ENCODE measurements at places on chromosomes 12 and 14.

DNA sequence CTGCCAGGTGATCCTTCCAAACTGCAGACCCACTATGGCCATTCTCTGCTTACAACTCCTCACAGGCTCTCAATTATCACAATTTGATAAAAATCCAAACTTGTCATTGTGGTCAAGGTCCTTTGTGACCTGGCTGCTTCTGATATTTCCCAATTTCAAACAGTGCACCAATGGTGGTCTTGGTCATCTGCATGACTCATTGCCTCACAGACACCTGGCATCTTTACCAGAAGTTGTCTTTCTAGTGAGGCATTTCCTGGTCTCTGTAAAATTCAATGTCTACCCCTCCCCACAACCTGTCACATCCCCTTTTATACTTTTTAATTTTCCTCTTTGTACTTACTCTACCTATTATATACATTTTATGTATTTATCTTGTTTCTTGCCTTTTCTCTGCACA, 17.8 kb upstream of the PAPOLA start:
- no peak for DNase-seq

DNA sequence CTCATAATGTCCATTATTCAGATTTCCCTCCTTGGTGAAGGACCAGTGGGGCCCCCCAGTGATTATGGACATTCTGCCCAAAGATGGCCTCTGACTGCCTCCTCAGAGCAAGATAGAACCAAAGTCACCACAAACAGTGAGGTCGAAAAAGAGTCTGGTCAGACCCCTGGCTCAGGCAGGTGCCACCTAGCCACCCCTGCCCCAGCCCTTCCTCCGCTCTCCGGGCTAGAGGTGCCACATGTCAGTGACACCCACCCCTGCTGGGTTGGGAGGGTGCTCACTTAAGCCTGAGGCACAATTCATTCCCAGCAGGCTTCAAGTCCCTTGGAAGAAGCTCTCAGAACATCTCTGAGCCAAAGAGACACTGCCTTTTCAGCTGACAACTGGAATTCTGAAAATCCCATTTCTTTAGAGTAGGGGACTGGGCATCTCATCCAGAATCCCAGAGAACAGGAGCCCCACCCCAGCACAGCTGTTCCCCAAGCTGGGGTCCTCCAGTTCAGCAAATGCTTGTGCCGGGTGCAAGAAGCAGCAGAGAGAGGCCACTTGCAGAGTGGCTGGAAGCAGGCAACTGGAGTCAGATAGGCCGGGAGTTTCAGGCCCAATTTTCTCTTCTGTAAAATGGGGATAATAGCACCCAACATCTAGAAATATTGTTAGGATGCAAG, 50.3 kb downstream of the ISCA2 start:
- DNase-seq = no peak

DNA sequence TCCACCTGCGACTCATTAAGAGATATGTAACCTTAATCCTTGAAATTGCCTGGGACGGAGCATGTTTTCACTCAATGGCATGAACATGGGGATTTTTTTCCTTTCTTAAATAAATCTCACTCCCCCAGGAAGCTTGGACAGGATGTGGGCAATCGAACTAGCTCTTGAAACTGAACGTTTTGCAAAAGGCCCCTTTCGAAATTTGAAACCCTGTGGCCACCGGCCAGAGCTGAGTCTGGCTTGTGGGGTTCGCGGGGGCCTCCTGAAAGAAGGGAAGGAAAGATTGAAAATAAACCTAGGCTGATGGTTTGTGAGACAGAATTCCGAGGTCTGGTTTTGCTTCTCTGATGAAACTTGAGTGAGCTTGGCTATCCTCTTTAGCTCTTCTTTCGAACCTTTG, 101.4 kb upstream of the RTL1 start:
- DNase-seq = no peak

- DNase-seq = no peak
Observed at GRCh38 chr12:124827588-124828184, 36.0 kb downstream of the SCARB1 start.

DNA sequence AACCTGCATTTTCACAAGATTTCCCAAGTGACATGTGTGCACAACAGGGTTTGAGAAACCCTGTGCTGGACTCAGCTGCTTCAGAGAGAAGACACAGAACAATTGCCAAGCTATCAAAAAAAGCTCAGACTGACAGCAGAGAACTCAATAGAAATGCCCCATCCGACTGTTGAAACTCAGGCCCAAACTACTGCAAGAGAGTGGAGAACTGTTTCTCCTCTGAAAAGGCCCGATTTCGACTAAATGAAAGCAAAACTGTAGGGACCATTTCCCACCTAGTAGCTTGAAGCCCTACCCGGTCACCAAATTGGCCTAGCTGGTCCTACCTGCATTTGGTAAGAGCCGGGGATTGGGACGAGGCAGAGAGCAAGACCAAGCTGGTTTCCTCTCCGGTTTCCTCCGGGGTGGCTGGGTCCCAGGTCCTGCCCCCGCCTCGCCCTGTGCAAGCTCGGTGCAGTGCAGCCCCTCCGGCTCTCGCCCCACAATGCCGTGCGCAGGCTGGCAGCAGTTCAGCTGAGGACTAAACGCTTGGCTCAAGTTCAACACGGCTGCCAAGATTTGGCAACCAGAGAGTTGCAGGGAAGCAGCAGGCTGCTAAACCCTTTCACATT, 1180.6 kb downstream of the VRK1 start:
- DNase-seq = peak; percentile 45

GRCh38 chr12:132167611-132168310, 23.5 kb downstream of the NOC4L start:
- no peak for DNase-seq

DNA sequence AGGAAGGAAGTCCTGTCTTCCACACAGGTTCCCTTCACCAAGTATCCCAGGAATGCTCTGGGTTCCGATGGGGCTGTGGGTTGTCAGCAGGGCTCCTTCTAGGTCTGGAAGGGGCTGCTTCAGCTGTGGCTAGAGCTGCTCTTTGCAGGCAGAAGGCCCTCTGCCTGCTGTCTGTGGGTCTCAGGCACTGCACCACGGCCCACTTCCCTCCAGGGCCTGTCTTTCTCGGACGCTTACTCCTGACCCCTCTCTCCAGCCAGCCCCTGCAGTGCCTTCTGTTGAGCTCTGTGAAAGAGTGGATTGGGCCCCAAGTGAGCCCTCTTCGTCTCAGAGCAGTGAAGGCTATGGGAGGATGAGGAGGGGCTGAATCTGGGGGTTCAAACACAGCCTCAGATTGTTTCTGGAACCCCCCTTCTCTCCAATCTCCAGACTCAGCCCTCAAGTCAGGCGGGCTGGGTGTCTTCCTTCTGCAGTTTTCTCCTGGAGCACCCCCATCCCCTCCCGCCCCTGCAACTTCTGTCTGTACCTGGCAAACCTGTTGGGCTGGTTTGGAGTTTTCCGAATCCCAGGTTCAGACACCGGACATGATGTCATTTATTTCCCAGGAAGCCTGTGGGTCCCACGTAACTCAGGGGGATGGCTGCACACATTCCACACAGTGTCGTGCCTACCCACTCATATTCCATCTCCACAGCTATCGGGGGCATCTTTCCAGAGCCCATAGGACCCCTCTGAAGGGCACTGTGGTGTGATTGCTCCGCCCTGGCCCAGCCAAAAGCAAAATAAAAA, 24.9 kb upstream of the SPPL3 start:
- DNase-seq = no peak

GRCh38 chr12:71710276-71711125, 24.6 kb downstream of the TMEM19 start:
- no peak for DNase-seq

DNA sequence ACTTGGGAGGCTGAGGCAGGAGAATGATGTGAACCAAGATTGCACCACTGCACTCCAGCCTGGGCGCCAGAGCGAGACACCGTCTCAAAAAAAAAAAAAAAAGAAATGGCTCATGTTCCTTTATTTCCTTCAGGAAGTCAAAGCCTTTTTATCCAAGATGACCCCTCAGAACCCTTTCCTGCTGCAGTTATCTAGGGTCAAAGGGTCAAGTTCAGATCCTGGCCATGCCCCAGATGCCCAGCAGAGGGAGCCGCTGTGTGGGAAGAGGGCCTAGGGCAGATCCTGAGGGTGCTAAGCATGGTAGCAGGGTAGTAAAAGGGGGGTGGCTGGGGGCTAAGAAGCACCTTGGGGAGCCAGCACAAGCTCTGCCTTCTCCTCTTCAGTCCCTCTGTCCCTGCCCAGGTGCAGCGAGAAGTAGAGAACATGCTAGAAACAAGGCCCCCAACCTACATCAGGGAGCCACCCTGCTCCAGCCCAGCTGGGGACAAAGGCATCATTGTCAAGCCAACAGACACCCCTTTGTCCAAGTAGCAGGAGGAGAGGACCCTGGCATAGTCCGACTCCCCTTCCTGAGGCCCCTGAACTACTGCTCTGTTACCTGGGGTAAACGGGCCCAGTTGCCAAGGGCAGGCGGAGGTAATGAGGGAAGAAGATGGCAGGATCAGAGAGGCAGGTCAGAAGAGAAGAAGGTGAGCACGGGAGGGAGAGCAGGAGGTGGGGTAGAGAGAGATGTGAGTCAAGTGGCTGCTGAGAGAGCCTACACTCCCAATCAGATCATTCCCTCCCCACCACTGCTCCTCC, 6.5 kb downstream of the NFE2 start:
- no peak for DNase-seq

DNA sequence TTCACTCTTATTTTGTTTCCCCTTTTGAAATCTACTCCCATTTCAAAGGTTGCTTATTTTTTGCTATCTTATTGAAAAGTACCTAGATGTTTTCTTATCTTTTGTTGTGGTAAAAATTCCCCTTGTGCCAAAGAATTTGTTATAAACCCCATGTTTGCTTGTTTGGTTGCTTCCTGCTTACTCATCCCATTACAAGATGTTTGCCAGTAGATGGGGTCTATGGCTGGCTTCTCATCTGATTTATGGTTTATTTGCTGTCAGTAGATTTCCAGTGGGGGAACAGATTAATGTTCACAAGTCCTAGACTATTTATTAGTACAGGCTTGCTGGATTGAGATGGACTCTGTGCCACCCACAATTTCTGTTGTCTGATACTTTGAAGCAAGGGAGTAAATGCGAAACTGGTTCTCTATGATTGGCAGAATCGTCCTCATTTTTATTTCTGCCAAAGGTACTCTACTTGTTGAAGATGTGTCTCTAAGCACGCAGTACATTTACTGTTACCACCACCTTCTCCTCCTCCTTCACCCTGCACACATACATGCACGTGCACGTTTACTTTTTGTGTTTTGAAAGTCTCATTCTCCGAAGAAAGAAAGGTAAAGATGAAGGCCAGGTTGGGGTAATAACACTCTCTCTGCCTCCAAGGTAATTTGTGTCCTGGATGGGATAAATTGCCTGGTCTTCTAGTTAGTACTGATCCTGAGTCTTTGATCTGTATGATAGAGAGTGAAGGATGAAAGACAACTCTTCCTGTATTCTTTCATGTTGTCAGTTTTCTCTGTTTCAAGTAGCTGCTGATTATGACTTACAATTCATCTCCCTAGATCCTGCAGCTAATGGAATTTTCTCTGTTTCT, 117.2 kb upstream of the ATP2B1 start:
- no peak for DNase-seq

DNA sequence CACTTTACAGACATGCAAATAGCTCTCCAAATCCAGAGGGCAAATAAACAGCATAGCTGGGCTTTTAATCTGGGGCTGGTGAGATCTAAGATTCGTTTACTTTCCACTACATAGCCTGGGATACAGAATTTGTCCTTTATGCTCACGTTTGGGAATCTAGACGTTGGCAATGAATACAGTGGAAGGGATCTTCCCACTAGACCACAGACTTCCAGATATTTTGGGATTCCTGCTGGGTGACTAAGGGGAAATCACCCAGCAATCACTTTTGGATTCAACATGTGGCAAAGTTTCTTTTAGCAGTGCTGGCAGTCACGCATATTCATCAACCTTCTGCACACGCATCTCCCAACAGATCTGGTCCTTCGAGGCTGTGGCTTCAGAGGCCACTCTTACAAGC, 23.5 kb downstream of the APPL2 start:
- DNase-seq = no peak

- no peak for DNase-seq
Observed at GRCh38 chr14:89015016-89015415, 190.6 kb downstream of the TTC8 start.

GRCh38 chr12:100553936-100554335, 19.5 kb upstream of the GAS2L3 start:
- DNase-seq = no peak

DNA sequence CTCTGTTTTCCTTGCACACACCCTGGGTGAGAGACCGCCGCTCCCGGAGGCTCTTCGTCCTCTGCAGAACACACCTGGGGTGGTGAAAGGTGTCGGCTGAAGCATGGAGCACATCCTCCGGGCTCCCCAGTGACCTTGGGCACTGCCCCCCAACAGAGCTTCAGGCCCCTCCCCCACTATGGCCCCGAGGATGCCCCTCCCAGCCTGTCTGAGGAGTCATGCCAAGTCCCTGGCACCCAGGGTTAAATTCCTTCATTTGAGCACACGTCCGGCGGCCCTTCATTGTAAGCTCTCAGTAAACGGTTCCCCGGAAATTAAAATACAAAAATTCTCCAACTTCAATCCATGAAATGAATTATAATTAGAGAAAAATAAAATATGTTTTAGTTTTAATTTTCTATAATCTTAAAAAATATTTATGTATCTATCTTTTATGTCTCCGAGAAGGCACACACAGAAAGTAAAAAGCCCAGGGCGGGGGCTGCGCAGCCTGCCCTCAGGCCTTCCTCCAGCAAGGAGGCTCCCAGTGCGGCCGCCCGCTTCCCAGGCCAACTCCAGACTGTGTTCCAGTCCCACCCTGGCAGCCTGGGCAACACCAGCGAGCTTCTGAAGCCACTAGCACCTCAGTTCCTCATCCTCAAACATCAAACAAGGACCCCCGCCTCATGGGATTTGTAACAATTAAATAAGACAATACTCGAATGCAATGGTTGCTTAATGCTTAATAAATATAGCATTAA, 63.5 kb downstream of the TMEM132D start:
- DNase-seq = no peak

- DNase-seq = no peak
Observed at GRCh38 chr14:31541702-31542101, 19.5 kb upstream of the NUBPL start.

GRCh38 chr12:19273482-19274330, 144.2 kb downstream of the PLEKHA5 start:
- DNase-seq = peak; percentile 9

- DNase-seq = no peak
Observed at GRCh38 chr12:109482894-109483293, 5.5 kb downstream of the UBE3B start.

DNA sequence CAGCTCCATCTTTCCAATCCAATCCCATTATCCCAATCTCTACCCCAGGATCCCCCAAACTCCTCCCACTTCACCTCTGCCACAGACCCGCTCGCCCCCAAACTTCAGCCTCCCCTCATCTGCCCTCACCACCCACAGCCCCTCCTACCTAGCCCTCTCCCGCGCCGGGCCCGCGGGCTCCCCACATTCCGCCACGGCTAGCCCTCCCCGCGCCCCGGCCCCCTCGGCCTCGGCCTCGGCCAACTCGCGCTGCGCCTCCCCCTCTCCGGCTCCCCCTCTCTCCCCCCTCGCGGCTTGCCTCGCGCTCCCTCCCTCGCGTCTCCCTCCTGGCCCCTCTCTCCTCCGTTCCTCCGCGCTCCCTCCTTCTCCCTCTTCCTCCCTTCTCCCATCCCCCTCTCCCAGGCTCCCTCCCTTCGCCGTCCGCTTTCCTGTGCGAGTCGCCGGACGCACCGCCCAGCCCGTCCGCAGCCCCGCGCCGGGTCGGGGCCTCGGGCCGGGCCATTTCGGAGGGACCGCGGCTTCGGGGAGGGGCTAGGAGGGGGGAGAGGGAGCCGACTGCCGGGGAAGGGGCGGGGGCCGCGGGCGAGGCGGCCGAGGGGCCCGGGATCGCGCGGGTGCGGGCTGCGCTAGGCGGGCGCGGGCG, at the start of gene ATN1:
Gene ATN1 (plus strand): TSS at position 581 of the 643 bp plus-strand sequence. CDS start 6,043 bp downstream, outside the sequence.
- DNase-seq = no peak

All from stimulated activated CD8-positive, alpha-beta memory T cell treated with anti-CD3 and anti-CD28 coated beads, Interleukin-7, amount 100 ng/mL, for 24 hours (primary cell).